ENCODE measurements at places on chromosomes 2 and 18.

DNA sequence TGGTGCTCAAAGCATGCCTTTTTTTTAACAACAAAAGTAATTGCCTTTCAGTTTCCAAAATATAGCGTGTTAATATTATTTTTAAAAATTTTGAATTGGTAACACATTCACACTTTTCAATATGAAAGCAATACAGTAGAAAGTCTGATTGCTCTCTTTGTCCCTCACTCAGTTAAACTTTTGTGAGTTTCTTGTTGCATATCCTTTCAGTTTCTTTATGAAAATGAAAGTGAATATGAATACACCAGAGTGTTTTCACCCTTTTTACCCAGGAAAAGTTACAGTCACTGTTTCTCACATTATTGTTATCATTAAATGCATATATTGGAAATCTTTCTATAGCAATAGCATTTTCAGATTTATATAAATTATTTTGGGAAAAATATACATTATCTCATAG, 377.4 kb upstream of the CRIM1 start:
- DNase-seq: no peak

DNA sequence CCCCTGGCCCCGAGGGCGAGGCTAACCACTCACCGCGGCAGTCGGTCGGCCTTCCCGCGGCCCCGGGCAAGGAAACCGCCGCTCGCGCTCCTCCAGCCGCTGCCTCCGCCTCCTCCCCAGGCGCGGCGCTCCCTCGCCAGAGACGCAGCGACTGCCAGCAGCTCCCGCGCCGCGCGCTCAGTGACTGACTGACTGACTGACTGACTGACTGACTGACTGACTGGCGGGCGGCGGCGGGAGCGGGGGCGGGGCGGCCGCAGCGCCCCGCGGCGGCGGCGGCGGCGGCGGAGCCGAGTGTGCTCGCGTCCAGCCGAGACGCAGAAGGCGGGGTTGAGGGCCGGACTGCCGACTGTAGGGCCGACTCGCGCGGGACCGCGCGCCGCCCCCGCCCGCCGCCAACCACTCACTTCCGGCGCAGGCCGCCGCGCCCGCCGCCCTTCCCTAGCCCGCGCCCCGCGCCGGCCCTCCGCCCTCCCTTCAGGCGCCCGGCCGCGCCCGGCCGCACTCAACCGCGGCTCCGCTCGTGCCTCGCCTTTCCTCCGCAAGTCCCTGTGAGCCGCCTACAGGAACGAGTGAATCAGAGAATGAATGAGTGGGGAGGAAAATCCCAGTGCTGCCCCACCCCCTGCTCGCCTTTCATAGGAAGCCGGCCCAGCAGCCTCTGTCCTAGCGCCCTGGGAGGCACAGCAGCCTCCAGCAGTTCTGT, at the start of gene RAPH1:
Gene RAPH1, minus strand, starts transcription at position 224 of the 706 bp plus-strand sequence. CDS start 39,948 bp downstream, outside the sequence.
- DNase-seq: no peak

- DNase-seq: no peak
Observed at GRCh38 chr2:128894896-128895295, 576.2 kb upstream of the HS6ST1 start.

- DNase-seq: no peak
Observed at GRCh38 chr18:11377766-11378540, 228.6 kb upstream of the PIEZO2 start.

DNA sequence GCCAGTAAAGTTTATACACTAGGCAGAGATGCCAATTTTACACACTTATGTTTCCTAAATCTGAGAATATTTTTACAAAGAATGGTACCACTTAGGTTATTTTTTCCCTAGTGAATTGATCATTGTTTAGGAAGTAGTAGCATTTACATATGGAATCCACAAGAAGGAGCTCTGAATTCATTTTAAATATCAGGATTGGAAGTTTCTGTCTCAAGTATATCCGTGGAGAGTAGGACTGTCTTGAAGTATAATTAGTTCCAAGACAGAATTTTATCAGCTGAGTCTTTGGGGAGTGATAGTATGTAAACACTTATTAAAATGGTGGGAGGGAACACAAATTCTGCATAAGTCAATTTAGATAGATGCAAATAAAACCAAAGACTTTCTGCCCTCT, 82.3 kb upstream of the FAM98A start:
- no peak for DNase-seq

DNA sequence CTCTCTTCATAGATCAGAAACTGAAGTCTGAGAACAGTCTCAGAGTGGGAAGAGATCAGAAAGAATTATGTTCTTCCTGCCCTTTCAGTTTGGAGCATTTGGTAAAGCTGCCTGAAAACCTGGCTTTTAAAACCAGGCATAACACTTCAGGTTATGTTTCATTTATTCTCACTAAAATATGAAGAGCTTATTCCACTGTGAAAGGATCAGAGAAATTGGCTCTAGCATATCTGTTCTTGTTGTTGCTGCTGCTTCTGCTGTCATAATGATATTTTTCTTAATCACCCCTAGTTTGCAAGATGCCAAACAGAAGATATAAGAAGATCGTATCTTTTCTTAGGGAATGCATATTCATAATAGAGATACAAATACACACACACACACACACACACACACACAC, 476.9 kb downstream of the XIRP2 start:
- DNase-seq: no peak

DNA sequence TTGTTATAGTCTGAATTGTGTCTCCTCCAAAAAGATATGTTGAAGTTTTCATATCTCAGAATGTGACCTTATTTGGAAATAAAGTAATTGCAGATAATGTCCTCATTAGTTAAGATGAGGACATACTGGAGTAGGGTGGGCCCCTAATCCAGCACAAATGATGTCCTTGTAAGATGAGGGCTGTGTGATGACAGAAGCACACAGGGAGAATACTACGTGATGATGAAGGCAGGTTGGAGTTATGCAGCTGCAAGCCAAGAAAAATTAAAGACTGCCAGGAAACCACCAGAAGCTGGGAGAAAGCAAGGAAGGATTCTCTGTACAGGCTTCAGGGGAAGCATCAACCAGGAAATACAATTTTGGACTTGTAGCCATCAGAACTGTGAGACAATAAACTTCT, 58.3 kb upstream of the PNPT1 start:
- DNase-seq: no peak

DNA sequence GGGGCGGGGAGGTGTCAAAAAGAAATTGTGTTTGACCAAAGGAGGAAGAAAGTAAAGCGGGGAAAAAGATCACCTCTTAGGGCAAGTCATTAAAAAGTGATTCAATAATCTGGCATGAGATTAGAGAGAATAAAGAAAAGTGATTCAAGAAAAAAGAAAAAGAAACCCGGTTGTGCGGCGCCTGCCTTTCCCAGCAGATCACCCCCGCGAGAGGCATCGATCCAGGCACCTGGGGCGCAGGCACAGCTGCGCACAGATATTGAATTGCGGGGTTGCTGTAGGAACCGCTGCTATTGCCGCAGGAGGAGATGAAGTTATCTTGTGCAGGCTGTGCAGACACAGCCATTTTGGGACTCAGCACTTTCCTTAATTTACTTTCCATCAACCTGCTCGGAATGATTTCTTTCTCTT, 71.2 kb downstream of the PLB1 start:
- DNase-seq: no peak

DNA sequence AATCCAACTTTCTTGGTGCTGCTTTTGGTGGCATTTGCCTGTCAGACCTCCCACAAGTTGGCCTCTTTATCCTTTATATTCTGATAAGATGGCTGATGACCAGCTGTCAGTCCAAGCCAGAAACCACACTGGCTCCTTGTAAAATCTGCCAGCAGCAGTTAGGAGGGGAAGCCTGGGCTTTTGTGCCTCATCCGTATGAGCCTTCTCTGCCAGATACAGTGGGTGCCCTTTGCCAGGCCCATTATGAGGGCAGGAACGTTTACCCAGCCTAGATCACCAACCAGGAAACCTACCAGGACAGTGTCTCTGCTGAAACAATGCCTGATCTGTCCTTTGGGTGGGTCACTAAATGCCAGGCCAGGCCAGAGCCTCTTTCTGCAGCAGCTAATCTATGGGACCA, 202.9 kb upstream of the SP5 start:
- no peak for DNase-seq

DNA sequence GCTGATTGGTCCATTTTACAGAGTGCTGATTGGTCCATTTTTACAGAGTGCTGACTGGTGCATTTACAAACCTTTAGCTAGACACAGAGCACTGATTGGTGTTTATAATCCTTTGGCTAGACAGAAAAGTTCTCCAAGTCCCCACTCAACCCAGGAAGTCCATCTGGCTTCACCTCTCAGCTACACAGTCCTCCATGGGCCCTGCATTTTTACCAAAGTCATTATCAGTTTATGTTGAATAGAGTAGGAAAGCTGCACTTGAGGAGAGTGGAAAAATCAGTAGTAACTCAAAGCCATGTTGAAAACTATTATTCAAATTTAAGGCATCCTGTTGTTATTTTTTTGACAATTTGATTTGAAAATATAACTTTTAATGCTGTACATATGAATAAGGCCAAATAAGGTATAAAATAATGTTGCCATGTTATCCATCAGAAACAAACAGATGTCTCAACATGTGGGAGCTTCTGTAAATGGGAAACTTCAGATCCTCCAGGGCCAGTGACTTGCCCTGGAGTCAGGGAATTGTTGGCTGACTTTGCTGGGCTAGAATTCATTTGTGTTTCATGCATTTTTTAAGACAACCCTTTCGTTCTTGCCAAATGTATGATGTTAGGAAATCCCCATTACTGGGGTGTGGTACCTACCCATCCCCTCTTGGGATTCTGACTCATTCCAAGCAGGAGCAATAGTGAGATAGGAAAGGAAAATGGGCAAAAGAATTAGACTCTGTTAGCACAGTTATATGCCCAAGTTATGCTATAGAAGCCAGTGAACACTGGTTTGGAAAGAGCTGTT, 37.8 kb upstream of the CCDC195 start:
- DNase-seq: no peak

- DNase-seq: no peak
Observed at GRCh38 chr2:237972936-237973335, 6.1 kb downstream of the UBE2F start.

DNA sequence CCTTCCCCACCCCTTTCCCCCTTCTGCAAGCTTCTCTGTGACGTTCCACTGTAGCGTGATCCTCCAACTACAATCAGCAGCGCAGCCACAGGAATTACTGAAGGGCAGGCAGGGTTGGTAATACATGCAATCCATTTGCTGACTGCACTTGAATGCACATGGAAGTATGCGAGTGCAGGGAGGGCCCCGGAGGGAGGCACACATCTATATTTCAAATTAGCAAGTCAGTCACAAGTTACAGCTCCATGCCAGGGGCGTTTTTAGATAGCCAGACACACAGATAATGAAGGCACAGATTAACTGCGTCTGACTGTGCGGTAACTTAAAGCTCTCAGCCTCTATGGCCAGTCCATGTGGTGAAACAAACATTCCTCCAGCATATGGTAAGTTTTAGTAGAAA, 209.2 kb upstream of the GATA6 start:
- no peak for DNase-seq

DNA sequence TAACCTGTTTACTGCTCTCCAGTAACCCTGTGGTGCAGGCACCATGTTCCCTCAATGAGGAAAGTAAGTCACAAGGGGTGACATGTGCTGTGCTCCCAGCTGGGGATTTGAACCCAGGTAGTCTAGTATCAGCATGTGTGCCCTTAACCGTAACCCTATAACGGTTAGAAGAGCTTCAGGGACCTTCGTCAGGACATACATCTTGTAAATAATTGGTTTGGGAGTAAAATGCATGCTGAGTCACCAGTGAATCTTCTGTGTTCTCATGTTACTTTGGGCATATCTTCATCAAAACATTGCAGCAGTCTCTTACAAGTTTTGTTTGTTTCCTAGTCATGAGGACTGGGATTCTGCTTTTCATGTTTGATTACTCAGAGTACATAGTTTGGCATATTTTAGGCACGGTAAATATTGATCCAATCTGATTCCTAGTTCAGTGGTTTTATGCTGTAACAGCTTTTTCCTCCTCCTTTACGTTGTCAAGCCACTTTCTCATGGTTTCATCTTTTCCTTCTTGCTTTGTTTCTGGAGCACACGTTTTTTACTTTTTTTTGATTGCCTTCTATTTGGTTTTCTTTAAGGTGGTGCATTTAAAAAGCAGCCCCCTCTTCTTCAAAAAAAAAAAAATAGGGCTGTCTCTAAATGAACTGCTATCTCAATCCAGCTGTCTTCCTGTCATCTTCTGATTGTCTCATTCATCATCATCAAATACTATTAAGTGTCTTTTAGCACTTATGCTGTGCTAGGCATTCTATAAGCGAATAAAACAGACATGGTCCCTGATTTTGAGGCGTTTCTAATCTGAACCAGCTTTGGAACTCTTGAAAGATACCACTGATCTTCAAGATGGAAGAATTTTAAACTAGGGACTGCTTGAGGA, 50.4 kb downstream of the CLIP4 start:
- DNase-seq: no peak

DNA sequence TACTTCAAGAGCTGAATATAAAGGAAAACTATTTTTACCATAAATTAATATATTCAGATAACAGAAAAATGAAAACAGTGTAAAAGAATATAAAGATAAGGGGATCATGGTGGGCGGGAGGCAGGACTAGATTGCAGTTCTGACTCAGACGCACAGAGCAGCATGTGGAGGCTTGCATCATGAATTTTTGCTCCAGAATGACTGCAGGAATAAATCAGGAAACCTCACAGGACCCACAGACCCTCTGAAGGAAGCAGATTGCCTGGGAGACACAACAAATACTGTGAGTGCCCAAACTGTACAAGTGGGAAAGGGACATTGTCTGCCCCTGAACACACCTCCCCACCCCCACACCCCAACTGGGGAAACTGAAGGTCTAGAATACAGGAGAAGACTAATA, 19.2 kb upstream of the SIGLEC15 start:
- no peak for DNase-seq

- DNase-seq: no peak
Observed at GRCh38 chr18:28019425-28020108, 157.4 kb downstream of the CDH2 start.

DNA sequence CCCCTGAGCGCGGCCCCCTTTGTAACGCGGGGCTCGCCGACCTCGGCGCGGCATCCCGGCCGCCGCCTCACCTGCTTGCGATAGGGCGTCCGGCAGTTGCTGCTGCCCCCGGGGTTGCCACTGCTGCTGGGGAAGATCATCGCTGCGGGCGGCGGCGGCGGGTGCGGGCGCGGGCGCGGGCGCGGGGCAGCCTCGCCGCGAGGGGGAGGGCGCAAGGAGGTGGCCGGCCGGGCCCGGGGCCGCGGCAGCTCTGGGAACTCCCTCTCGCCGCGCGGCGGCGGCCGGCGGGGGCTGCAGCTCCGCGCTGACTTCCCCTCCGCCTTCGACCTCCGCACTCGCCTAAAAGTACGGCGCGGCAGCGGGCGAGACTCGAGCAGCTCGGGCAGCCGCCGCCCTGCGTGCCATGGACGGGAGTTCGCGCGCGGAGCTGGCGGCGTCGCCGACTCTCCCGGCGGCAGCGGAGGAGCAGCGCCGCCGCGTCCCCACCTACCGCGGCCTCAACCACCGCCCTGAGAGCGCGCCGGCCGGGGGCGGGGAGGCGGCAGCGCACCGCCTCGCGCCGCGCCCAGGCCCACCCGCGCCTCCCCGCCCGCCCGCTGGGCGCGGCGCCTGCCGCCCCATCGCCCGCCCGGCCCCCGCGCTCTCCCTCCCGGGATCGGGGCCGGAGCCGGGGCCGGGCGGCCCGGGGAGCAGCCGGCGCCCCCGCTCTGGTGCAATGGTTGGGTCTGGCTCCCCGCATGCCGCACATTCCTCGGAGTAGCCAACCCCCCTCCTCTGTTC, 86.0 kb downstream of the RBMS1 start:
- peak; percentile 56 for DNase-seq

GRCh38 chr2:161245671-161246070, 62.6 kb upstream of the PSMD14 start:
- no peak for DNase-seq

- DNase-seq: peak; percentile 11
Observed at GRCh38 chr2:54652540-54652939, 70.9 kb upstream of the EML6 start.

- DNase-seq: no peak
Observed at GRCh38 chr2:172655091-172655837, 80.4 kb upstream of the RAPGEF4 start.

GRCh38 chr2:121047383-121047782, 237.6 kb downstream of the TFCP2L1 start:
- no peak for DNase-seq

Measured in hematopoietic multipotent progenitor cell treated with erythropoietin and hydrocortisone succinate and interleukin-3 and kit ligand, for 17 days (in vitro differentiated cells).